B cell (primary cell): ENCODE measurements at places on chromosomes 1 and 21. TPM values are rescaled to one million over a fixed set of nuclear protein-coding genes. Genes with fewer than 3 reads are reported as not detected.

DNA sequence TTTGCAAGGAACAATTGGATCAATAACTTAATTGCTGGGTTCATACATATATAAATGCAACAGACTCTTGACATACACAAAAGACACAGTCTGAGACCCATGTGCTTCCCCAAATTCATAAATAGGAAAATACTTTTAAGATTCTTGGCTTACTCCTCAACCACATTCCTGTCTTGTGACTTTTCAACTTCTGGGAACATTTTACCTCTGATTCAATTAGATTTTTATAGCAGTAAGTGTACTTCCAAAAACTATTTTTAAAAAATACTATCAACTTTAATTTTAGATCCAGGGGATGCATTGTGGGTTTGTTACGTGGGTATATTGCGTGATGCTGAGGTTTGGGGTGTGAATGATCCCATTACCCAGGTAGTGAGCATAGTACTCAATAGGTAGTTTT, 406.7 kb downstream of the RPS6KC1 start:
- DNase-seq = no peak

The CFAP57 gene
- 0.15 and 0.44 TPM in 2 replicates for total RNA-seq

GRCh38 chr1:70090875-70091274, 114.5 kb downstream of the LRRC40 start:
- DNase-seq = no peak

- DNase-seq = no peak
Observed at GRCh38 chr1:33735624-33736023, 128.3 kb upstream of the HMGB4 start.

DNA sequence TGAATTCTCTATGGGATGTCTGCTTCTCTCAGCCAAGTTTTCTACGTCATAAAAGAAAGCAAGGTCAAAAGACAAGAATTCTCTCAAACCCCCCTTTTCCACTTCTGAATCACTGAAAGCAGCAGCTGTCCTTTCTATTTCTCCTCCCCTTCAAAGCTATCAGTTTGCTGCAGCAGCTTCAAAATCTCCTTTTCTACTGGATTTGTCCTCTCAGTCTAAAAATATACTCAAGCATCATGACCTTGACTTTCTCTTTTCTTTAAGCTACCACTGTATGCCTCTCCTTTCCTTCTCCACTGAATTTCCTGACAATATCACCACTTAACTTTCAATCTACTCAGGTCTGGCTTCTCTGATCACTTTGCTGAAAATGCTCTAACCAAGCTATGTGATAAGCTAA, 1.9 kb downstream of the WDR64 start:
- no peak for DNase-seq

GRCh38 chr21:33247599-33247998, 17.9 kb downstream of the IFNAR2 start:
- no peak for DNase-seq

The AGT gene
- not detected in 2 replicates for total RNA-seq

DNA sequence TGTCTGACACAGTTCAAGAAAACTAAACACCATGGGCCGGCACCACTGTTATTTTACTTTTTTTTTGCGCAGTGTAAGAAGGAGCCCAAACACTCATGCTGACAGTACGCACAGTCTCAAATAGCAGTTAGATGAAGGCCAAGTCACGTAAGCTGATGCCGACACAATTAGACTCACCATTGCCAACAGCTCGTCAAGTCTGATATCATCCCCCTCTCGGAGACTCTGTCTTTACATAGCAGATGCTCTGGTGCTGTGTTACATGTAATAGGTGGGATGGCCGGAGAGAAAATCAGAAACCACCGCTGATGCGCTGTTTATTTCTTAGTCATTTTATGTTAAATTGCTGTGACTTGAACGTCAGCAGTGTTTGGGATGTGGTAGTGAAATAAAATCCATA, 49.3 kb downstream of the TGFB2 start:
- DNase-seq = no peak

- DNase-seq = no peak
Observed at GRCh38 chr1:214300149-214300780, 19.3 kb downstream of the SMYD2 start.

DNA sequence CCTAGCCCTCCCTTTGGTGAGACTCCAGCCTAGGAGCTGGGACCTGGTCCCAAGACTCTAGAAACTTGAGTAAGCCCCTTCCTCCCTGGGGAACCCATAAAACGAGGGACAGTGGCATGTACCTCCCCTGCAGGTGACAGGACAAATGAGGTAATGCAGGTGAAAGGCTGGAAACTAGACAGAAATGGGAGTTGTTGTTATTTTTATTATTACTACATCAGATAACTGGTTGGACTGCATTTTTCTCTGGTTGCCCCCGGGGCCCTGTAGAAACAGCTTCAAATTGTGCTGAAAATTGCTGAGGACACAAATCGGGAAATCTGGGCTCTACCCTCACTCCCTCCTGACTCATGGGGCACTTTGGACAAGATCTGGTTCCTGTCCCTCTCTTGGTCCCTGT, 132.3 kb upstream of the WNT4 start:
- no peak for DNase-seq

- DNase-seq = no peak
Observed at GRCh38 chr1:9389968-9390367, 97.3 kb downstream of the SPSB1 start.

DNA sequence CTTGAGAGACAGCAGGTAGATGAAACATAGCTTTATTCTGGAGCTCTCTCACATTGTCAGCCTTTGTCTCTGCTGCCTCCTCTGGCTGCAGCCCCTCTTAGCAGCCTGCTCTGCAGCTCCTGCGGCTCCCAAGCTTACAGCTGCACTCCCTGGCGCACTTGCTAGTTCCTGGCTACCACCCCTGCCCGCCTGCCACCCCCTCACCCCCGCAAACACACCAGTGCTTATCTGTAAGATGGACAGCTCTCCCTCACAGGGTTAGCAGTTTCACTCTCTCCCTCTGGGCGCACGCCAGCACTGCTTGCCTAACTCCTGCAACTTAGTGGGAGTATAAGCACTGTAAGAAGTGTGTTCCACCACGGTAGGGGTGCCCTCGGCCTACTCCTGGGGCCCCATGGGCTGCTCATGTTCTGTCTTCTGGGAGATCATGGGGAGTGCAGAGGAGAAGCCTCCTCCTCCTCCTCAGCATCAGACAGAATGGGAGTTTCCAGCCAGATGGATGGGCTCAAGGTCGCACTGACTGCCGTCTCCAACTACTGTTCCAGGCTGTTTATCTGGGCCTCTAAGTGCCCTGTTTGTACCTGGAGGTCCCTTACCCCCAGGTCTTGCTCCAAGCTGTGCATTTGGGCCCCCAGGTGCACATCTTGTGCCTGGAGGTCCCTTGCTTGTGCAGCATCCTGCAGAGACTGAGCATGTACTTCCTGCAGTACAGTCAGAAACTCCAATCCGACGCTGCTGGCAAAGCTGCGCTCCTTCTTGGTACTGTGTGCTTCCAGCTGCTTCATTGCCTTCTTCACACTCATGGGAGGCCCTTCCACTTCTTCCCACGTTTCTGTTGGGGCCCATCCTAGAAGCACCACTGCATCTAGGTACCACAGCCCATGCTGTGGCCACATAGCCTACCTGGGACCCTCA, 1388.1 kb downstream of the AMY1C start:
- DNase-seq = no peak

The KRTAP19-5 gene
- total RNA-seq = not detected in 2 replicates

DNA sequence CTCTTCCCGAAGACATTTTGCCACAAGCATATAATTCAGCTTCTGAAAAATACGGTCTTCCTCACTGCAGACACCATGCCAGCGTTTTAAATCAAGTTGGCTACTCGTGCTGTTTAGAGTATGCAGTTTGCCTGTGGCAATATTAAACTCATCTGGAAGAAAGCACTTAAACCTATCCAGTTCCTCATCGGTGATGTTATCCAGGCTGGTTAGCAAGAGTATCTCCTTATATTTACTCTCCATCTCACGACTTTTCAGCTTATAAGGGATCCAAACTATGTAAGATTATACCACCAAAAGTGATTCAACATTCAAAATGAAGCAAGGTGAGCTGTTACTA, 9.7 kb upstream of the IFI16 start:
- no peak for DNase-seq

The RPS27 gene
- total RNA-seq = 4,276 and 4,812 TPM in 2 replicates

DNA sequence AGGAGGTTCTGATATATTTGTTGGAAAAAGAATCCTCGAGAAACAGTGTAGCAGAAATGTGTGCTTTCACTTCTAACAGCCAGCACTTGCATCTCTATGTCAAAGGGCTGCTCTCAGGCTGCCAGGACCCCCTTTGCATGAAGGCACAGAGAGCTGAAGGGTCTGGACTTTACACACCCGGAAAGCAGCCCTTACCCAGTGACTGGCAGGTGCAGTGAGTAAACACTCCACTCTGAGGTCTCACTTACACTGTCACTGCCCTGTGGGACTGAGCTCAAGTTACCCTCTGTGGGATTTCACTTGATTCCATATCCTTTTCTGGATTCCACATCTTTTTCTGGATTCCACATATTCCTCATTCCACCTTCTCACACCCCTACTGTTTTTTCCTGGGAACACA, 40.8 kb upstream of the PPP2R5A start:
- no peak for DNase-seq

The TIAM1 gene
- total RNA-seq = 0.90 and 1.0 TPM in 2 replicates

- DNase-seq = no peak
Observed at GRCh38 chr1:18469514-18469913, 11.2 kb upstream of the KLHDC7A start.

The ORC1 gene
- 1.3 TPM in 2 replicates for total RNA-seq

GRCh38 chr1:195328102-195328501, 1280.1 kb downstream of the KCNT2 start:
- DNase-seq = no peak

GRCh38 chr21:41720250-41720649, 46.6 kb downstream of the RIPK4 start:
- DNase-seq = no peak

The CBR3 gene
- 11.1 and 11.3 TPM in 2 replicates for total RNA-seq

The LAD1 gene
- 0.10 and 0.19 TPM in 2 replicates for total RNA-seq

DNA sequence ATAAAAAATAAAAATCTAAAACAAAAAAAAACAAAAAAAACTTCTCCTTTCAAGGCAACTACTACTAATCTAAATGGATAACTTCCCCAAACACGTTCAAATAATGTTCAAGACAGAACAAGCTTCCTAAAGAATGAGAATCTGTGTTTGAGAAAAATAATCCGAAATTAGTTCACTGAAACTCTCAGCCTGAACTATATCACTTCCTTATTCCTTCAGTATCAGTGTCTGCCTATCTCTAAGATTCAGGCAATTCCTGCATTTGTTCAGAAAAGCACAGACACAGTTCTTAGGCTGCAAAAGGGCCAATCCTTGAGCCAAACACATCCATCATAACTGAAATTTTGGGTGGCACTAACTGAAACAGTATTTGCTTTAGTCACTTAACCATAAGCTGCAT, 22.4 kb downstream of the DSTYK start:
- DNase-seq = no peak

- no peak for DNase-seq
Observed at GRCh38 chr1:28249866-28250295, 9.4 kb upstream of the SESN2 start.

DNA sequence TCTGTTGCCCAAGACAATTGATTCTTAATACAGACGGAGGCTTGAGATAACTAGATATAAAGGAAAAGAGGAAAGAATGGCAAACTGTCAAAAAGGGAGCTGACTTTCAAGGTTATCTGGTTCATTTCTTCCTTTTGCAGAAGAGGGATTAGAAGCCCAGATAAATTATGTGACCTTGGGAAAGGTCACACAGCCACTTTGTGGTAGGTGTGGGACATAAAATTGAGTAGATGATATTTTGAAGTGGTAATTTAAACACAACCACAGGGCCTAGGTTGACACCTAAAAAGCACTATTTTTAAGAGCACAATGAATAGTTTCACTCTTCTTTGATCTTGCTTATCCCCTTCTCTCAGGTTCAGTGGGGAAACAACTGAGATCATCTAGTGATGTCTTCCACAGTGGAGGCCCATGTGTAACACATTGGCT, 16.9 kb upstream of the KIAA0040 start:
- DNase-seq = no peak

DNA sequence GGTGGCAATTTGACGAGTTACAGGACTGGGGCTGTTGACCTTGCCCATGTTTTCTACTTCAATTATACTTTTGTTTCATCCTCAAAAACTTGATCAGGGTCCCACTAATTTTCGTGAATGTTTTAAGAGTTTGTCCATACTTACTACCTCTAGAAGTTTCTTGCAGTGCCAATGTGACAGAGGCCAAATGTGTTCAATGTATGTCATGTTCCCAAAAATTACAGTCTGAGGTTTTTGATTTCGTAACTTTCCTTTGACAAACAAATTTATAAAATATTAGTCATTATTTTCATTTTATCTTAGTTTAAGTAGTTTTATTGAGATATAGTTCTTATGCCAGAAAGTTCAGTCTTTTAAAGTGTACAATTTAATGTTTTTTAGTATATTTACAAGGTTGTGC, 15.3 kb downstream of the VPS13D start:
- DNase-seq = no peak

DNA sequence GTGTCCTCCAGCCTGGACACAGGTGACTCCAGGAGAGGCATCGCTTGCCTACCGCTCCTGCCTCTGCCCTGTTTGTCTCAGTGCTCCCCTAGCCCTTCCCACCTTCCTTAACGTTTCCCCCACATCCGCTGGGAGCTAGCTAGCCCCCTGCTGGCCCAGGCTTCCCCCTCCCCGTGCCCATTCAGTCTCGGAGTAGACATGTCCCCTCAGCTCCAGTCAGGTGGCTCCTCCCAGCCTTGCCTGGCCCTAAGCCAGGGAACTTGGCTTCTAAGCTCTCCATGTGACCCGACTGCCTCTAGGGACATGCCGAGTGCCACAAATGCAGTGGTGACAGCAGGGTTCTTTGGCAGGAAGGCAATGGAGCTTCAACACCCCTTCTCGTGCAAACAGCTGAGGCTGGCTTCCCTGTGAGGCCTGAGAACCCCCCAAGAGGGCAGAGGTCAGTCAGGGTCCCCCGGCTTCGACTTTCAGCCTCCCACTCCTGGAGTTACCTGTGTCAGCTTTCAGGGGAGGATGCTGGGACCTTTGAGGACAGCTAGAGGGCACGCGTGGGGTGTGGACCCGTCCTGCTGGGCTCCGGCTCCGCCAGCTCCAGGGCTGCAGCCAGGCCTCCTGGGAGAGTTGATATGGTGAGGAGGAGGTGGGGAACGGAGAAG, 16.2 kb downstream of the DRAXIN start:
- DNase-seq = no peak

The NR1I3 gene
- total RNA-seq = not detected in 2 replicates

DNA sequence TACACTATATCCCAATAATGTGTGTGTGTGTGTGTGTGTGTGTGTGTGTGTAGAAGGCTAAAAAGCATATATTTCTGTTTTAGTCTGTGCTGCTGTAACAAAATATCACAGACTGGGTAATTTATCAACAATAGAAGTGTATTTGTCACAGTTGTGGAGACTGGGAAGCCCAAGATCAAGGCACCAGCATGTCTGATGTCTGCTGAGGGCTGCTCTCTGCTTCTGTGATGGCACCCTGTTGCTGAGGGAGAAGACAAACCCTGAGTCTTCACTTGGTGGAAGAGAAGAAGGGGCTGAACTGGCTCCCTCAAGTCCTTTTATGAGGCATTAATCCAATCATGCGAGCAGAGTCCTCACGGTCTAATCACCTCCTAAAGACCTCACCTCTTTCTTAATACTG, 23.0 kb upstream of the RAB4A start:
- no peak for DNase-seq

GRCh38 chr1:101238681-101239094, 1.9 kb downstream of the S1PR1 start:
- DNase-seq = peak; percentile 83
